ENCODE measurements at places on chromosomes 1 and 21. TPM values are rescaled to one million over a fixed set of nuclear protein-coding genes. Genes with fewer than 3 reads are reported as not detected.

PRRX1 gene
- total RNA-seq, result 269 TPM

CD164L2 gene
- not detected for total RNA-seq

INTS7 gene
- total RNA-seq, result 15.3 TPM

OLIG2 gene
- total RNA-seq, result not detected

PTPRC gene
- 0.39 TPM for total RNA-seq

TRABD2B gene
- total RNA-seq, result 0.59 TPM

ZNF687 gene
- total RNA-seq, result 12.5 TPM
